ENCODE measurements at places on chromosomes 5 and 9.

- DNase-seq, result no peak
Measured at GRCh38 chr9:109640580-109641371, 139.2 kb upstream of the PALM2AKAP2 start.

GRCh38 chr5:76269932-76270610, 133.0 kb upstream of the IQGAP2 start:
- DNase-seq, result peak; percentile 22

DNA sequence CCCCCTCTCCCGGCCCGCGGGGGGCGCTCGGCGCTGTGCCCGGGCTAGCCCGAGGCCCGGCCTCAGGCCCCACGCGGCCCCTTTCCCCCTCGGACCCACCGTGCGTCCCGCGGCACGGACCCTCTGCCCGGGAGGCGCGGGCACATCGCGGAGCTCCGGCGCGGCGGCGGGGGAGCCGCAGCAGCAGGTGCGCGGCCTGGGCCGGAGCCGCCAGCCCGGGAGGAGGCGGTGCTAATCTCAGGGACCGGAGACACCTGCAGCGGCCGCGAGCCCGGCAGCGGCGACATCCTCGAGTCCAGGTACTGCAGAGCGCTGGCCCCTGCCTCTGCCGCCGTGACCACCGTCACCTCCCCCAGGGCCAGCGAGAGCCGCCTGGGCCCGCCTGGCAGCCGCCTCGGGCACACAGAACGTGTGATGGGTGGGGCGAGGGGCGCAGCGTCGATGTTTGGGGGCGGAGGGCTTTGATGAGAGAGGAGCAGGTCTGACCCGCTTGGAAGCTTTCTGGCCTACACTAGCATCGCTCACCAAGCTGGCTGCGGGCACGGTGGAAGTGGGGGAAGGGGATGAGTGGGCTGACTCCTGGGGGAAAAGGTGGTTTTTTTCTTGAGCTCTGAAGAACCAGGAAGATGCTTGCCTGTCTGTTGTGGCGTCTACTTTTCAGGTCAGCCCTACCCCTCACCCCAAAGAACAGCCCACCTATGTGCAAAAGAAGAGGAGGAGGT, 524 bp downstream of the CYFIP2 start:
- DNase-seq, result no peak

GRCh38 chr5:14932902-14933469, 61.4 kb upstream of the ANKH start:
- no peak for DNase-seq

- DNase-seq, result no peak
Measured at GRCh38 chr9:77533671-77534070, 114.5 kb downstream of the GNA14 start.

- DNase-seq, result no peak
Measured at GRCh38 chr5:143691945-143692290, 120.0 kb upstream of the HMHB1 start.

GRCh38 chr5:94621763-94622162, 3.3 kb downstream of the SLF1 start:
- no peak for DNase-seq

DNA sequence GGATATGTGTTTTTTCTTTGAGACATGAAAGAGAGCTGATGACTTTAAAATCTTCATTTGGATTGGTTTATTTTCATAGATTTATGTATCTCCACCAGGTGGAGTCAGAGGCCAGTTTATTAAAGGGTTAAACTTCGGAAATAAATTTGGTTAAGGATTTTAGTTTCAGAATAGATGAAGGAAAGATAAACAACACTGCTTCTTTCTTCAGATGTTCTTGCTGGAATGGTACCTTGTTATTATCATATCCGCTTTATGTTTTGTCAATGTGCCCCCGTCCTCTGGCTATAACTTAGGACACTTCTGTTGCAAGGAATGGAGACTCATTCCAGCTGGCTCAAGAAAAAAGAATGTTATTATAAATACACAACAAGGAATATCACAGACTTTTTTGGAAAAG, 81.2 kb downstream of the ALDH1A1 start:
- no peak for DNase-seq

DNA sequence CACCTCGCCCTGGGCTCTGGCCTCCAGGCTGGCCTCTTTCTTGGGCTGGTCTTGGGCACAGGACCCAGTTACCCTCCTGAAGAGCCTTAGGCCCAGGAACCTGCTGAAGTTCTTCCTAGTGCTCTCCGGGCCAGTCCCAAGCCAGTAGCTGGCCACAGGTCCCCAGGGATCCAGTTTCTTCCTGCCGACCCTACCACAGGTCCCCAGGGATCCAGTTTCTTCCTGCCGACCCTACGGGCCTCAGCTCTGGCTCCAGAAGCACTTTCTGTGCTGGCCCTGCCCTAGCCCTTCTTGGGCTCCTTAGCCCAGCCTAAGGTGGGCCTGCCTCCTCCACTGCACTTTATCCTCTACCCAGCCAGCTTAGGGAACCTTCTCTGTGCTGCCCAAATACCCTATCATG, 18.2 kb upstream of the CACFD1 start:
- no peak for DNase-seq

- DNase-seq, result no peak
Measured at GRCh38 chr5:109788596-109788995, 98.9 kb downstream of the MAN2A1 start.

DNA sequence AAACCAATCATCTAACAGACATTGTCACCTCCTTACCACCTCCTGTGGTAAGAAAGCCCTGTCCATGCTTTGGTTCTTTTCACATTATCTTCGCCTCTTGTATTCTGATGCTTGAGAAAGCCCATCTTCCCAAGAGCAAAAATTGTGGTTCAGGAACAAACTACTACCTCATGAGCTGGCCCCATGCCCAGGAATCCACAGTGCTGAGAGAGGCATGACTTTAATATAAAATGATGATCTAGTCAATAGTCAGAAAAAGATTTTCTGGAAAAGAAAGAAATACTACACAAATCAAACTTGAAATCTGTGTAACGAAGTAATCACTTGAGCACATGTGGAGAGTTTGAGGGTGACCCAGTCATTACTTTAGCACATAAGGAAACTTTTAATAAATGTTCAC, 94.7 kb downstream of the FGF10 start:
- no peak for DNase-seq
